ENCODE measurements at places on chromosomes 13 and 19.

GRCh38 chr13:44307255-44307654, 66.4 kb upstream of the SERP2 start:
- no peak for DNase-seq

DNA sequence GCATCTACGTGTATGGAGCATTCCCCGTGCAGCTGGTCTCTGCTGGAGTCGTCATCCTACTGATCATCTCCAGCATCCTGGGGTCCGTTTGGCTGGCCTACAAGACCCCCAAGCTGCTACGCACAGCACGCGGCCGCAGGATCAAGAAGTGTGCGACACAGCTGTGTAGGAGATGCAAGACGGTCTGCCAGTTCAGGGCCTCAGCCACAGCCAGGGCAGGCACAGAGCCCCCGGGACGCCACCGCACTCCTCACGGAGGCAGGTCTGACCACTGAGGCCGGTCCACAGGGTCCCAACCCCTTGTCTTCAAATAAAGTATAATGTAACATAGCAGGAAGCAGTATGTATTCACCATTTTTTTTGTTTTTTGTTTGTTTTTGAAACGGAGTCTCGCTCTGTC, 6.1 kb downstream of the PRR22 start:
- no peak for DNase-seq

DNA sequence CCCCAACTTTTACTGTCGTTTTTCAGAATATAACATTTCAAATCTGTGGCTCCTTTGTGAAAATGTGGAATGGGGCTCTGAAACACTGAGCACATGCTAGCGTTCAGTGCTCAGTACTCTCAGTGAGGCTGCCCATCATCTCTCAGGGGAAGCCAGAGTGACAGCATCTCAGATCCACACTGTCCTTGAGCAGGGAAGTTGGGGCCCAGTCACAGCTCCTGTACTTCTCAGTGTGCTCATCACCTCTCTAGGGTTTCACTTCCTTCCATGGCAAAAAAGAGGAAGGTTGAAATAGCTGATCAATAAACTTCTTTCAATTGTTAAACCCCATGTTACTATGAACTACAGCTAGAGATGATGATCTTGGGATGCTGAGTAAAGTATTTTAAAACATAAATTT, 565.9 kb upstream of the SPRY2 start:
- no peak for DNase-seq

DNA sequence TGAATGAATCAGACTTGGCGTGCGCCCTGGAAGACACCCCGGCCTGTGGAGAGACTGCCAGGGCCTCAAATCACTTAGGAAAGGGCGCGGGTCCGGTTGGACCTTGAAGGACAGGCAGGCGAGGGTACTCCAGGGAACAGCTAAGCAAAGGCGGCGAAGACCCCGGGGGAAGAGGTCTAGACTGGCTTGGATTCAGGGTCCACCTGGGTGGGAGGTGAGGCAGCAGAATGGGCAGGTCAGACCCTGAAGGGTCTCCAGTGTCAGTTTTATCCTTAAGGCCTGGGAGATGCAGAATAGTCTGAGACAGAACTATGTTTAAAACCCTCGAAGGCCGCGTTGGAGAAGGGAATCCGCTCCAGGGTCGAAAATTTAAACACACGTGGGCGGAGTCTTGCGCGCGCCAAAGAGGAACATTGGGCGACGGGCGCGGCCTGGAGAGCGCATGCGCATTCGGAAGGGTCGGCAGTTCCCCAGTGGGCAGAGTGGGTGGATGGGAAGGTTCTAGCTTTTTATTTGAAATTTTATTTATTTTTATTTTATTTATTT, 567 bp upstream of the SMG9 start:
- DNase-seq: no peak

DNA sequence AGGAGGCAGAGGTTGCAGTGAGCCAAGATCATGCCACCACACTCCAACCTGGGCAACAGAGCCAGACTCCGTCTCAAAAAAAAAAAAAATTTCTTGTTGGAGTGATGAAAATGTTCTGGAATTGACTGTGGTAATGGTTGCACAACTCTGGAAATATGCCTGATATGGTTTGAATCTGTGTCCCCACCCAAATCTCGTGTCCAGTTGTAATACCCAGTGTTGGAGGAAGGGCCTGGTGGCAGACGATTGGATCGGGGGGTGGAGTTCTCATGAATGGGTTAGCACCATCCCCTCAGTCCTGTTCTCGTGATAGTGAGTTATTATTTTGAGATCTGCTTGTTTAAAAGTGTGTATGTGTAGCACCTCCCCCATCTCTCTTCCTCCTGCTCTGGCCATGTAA, 41.1 kb upstream of the MAP3K10 start:
- peak; percentile 16 for DNase-seq

DNA sequence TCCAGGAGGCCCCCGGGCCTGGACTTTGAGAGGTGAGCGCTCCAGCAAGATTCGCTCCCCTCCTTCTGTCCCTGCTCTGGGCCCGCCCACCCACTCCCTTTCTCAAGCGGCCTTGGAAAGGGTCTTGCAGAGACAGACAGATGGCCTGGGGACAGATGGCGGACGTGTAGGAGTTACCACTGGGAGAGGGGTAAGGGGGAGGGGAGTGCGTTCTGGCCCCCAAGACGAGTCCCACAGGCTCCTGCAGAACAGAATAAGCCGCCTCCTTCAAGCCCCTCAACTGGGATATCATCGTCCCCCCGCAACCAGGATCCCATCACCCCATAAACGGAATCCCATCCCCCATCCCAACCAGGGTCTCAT, 3.6 kb upstream of the TNFAIP8L1 start:
- DNase-seq: no peak

GRCh38 chr19:10505583-10506229, 2.5 kb upstream of the KEAP1 start:
- DNase-seq: no peak

- DNase-seq: no peak
These were observed 112.2 kb downstream of the IER2 start for GRCh38 chr19:13262450-13262849.

Measured in AG09319 (cell line).